ENCODE measurements at places on chromosomes 6 and 20. TPM values are rescaled to one million over a fixed set of nuclear protein-coding genes. Genes with fewer than 3 reads are reported as not detected.

The SAMD10 gene
- total RNA-seq = 6.0 TPM

The C2 gene
- 7.9 TPM for total RNA-seq

The TP53INP2 gene
- 39.4 TPM for total RNA-seq

The SPATA25 gene
- total RNA-seq = 2.0 TPM

The SOX12 gene
- 21.0 TPM for total RNA-seq

The TRIM40 gene
- total RNA-seq = not detected

The BCAS4 gene
- 2.9 TPM for total RNA-seq

The LTB gene
- 0.97 TPM for total RNA-seq

The OPRM1 gene
- total RNA-seq = not detected

The NKAPL gene
- 0.14 TPM for total RNA-seq

The SLC22A16 gene
- 2.7 TPM for total RNA-seq

The DEFB132 gene
- total RNA-seq = 3.3 TPM

The TMEM217 gene
- total RNA-seq = 7.3 TPM

Data from prostate gland (tissue), 2 donors.